Stimulated activated CD8-positive, alpha-beta memory T cell treated with anti-CD3 and anti-CD28 coated beads, Interleukin-2, amount 100 ng/mL, for 1 hour (primary cell): ENCODE measurements at places on chromosomes 3 and 15.

DNA sequence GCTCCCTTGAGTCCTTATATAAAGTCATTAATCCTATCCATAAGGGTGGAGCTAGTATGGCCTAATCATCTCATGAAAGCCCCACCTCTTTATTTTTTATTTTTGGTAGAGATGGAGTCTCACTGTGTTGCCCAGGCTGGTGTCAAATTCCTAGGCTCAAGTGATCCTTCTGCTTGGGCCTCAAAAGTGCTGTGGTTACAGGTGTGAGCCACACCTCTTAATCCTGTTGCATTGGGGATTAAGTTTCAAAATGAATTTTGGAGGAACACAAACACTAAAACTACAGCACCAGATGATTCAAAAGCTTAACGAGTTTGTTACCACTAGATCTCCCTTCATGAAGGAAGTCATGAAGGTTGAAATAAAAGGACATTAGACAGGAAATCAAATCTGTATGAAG, 27.7 kb downstream of the RAB7A start:
- DNase-seq = no peak

DNA sequence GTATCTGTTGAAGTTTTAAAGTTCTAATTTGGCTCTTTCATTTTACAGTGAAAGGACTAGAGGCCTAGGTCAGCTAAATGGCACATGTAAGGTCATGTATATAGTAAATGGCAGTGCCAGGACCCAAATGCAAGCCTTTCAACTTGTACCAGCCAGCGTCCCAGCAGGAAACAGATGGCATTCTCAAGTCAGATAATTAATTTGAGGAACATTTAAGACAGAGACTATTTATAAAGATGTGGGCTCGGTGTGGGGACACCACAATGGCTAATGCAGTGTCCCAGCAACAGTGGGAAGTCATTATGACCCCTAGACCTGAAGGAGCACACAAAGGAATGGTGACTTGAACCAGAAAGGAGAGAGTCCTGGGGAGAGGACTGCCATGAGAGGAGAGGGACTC, 6.1 kb downstream of the MINDY4B start:
- DNase-seq = no peak

GRCh38 chr15:89963301-89964231, 37.6 kb upstream of the ZNF710 start:
- DNase-seq = no peak

- no peak for DNase-seq
Measured at GRCh38 chr3:128180436-128180835, 27.2 kb downstream of the EEFSEC start.
